ENCODE measurements at places on chromosomes 6 and 20. TPM values are rescaled to one million over a fixed set of nuclear protein-coding genes. Genes with fewer than 3 reads are reported as not detected.

- no peak for DNase-seq
Observed at GRCh38 chr6:73811706-73812105, 115.7 kb downstream of the CD109 start.

DNA sequence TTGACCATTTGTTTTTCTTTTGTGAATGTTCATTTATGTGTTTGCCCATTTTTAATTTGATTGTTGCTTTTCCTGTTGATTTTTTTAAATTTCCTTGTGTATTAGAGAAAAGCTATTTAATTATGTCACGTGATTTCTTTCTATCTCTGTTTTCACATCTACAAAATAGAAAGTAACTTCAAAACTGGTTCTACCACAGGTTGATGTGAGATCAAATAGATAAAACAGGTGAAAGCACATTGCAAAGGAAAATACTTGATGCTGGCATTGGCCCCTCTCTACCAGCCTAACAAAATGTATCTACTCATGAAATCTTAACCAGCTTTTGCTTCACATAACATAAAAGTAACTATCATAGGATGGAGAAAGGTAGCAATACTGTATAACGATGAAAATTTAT is 129.2 kb downstream of the TMEM242 start:
- no peak for DNase-seq

The MAP7 gene
- 0.38 TPM for total RNA-seq

The TTI1 gene
- total RNA-seq = 17.9 TPM

Data from osteocyte (in vitro differentiated cells).